ENCODE measurements at places on chromosomes 3 and 15.
A peak's percentile ranks its signal among the peaks of the same experiment; 100 is the strongest.

DNA sequence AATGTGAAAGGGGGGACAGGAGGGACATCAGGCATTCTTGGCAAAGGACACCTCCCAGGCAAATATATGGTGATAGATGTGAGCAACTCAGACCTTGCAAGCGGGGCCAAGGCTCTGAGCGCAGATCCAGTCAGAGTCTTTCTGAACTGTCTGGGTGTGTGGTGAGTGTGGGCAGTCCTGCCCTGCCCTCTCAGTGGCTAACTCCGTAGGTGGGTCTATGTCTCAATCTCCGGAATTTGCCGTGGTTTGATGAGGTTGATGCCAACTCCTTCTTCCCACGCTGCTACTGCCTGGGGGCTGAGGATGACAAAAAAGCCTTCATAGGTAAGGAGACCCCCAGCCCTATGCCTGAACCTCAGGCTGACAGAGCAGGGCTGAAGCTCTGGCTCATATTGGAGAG is 7.4 kb downstream of the TTLL3 start:
- DNase-seq: no peak

DNA sequence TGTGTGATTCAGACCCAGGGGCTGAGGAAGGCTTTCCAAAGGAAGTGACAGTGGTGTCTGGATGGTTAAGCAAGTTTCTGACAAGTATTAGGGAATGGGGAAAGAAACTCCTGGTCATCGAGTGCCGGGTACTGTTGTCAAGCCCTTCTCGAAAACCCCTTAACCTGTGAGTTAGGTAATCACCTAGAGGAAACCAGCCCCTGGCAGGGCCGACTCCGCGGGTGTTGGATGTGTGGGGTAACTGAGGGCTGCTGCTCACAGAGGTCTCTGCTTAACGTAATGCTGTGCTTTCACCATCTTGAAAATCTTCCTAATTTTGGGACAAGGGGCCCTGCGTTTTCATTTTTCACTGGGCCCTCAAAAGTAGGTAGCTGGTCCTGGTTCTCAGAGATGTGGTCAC is 67.0 kb downstream of the SMAD6 start:
- DNase-seq: no peak

GRCh38 chr3:15426579-15427118 is 695 bp downstream of the METTL6 start:
- no peak for DNase-seq

DNA sequence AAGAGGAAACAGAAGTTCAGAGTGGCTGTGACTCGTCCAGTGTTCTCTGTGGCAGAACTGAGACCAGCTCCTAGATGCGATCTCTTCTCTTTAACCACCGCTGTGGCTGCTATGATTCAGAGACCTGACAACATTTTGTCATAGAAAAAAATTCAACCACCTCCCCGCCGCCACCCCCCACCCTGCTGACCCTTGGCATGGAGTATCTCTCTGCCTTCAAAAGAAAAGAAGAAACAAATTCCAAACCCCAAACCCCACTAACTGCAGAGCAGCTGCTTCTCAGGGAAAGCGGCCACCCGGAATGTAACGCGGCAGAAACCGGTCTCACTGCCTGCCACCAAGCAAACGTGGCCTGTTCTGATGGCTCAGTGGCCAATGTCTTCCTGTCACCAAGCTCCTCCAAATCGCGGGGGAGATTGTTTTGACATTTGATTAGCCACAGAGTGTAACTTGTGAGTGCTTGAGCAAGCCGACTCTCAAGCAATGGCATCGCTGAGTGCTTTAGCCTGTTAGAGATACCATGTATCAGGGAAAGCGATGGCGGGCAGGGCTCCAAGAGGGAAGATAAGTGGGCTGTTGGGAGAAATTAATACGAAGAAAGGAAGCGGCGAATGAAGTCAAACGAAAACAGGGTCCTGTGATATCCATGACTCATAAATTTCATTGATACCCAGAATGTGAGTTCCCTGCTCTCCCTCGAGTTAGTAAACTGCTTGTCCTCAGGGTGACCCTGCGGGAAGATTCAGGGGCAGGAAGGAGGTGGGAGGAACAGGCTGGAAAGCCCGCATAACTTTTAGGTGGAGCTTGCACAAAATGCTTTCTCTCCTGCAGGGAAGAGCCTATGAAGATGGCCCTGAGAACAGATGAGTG is 44.8 kb upstream of the TLE3 start:
- DNase-seq: peak; percentile 12

- no peak for DNase-seq
Observed at GRCh38 chr3:189529468-189529867, 101.7 kb upstream of the TP63 start.
